ENCODE measurements at places on chromosomes 7 and 10.

- H3K36me3 ChIP-seq, result no peaks in the 10 kb centered on the region
- peak overlapping the region; percentile 46 for H3K27ac ChIP-seq
- no peak overlapping the region for H3K4me3 ChIP-seq
- DNase-seq, result no peak
Measured at GRCh38 chr7:92875173-92875572, 38.8 kb upstream of the CDK6 start.

DNA sequence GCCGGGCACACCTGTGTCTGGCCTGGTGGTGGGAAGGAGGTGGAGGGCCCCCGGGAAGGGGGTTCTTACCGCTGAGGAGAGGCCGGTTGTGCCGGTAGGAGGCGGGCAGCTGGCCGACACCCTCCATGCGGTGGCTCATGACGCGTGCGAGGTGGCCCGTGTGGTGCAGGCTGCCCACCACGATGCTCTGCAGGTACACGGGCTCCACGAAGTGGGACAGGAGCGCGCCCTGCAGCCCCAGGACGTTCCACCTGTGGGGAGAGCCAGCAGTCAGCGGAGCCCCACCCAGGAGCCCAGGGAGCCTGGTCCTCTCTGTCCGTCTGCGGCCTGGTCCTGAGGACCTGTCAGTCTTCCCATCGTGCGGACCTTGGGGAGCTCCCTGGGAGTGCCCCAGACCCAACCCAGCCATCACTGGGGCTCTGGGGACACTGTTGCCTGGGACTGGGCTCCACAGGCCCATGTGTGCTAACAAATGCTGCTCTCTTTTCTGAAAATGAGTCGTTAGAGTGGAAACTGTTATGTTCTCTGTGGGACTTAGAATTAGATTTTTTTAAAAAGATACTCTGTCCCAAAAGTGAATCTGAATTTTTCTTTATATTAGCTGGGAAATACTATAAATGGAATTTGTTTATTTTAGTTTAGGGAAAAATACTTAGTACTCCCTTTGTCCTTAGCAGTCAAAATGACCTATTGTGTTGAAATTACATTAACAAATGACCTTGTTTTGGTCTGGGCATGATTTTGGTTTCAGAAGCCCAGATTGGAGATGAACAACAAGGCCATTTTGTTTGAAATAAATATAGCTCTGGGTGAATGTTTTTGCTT lies 143.9 kb downstream of the WDR37 start:
- H3K4me3 ChIP-seq, result no peak overlapping the region
- DNase-seq, result no peak
- no peaks in the 10 kb centered on the region for H3K27me3 ChIP-seq
- no peaks in the 10 kb centered on the region for H3K36me3 ChIP-seq
- H3K4me1 ChIP-seq, result no peaks in the 10 kb centered on the region

GRCh38 chr10:110864662-110865140 lies 7.0 kb upstream of the PDCD4 start:
- no peak for DNase-seq
- H3K27ac ChIP-seq, result no peak overlapping the region
- H3K36me3 ChIP-seq, result no peaks in the 10 kb centered on the region

GRCh38 chr10:124217031-124217430 lies 123.6 kb upstream of the CHST15 start:
- no peaks in the 10 kb centered on the region for H3K36me3 ChIP-seq
- H3K4me1 ChIP-seq, result peaks cover 9% of the 10 kb centered on the region
- H3K27me3 ChIP-seq, result peaks cover 9% of the 10 kb centered on the region
- DNase-seq, result no peak
- H3K27ac ChIP-seq, result no peak overlapping the region

- peaks cover 2% of the 10 kb centered on the region for H3K27me3 ChIP-seq
- no peak for DNase-seq
- no peak overlapping the region for H3K27ac ChIP-seq
- H3K4me3 ChIP-seq, result no peak overlapping the region
Measured at GRCh38 chr7:43302773-43303460, 190.5 kb downstream of the HECW1 start.

GRCh38 chr10:61404751-61405150 lies 48.4 kb downstream of the TMEM26 start:
- H3K4me1 ChIP-seq, result peaks cover 9% of the 10 kb centered on the region
- peak; percentile 92 for DNase-seq
- no peak overlapping the region for H3K27ac ChIP-seq
- H3K36me3 ChIP-seq, result no peaks in the 10 kb centered on the region

DNA sequence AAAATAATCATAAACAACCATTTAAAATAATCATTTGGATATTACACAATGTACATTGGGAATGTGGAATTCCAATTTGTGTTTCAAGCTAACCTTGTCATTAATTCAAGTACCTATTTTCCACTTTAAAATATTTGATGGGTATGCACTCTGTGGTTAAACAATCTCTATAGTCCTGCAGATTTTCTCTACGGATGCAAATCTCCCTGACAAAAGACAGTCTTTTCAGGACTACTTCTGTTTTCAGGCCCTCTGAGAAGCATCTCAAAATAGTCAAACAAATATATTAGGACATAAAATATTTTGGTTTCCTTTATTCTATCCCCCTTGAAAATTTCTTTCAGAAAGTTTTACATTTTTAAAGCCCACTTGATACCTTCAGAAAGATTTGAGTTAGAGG lies 735.6 kb upstream of the MBL2 start:
- no peak overlapping the region for H3K4me3 ChIP-seq
- H3K36me3 ChIP-seq, result no peaks in the 10 kb centered on the region
- no peaks in the 10 kb centered on the region for H3K4me1 ChIP-seq
- DNase-seq, result no peak
- H3K27me3 ChIP-seq, result no peaks in the 10 kb centered on the region
- H3K27ac ChIP-seq, result no peak overlapping the region

DNA sequence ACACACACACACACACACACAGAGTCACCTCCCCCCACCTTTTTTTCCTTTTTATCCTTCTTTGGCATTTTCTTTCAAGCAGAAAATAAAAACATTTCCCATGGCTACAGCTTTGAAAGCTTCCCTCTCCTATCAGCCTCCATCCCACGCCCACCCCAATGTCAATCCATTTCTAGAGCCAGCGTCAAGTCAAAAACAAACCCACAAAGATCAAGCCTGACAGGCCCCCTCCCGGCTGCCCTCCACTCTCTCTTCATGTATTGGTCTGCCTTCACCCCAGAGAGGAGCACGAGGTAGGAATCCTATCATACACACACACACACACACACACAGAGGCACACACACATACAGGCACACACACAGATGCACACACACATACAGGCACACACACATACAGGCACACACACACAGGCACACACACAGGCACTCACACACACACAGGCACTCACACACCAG lies 8.0 kb upstream of the TNRC18 start:
- H3K4me1 ChIP-seq, result peaks cover 31% of the 10 kb centered on the region
- H3K27me3 ChIP-seq, result no peaks in the 10 kb centered on the region
- H3K4me3 ChIP-seq, result no peak overlapping the region
- no peak overlapping the region for H3K27ac ChIP-seq
- DNase-seq, result no peak
- H3K36me3 ChIP-seq, result no peaks in the 10 kb centered on the region

DNA sequence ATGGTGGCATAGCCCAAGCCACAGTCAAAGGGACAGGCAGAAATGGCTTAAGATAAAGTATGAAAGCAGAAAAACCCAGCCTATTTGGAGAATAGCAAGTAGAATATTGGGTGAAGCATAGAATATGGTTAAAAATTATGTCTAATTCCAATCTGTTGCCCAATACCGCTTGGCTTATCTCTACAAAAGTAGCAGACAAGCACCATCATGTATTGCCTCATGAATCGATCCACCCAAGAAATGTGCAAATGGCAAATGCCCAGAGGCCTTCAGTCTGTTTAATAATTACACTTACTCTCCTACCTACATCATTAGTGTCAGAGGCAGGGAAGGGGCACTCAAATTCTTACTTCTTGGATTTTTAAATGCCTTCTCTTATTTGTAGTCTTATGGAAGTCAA lies 130.9 kb upstream of the ADAM12 start:
- H3K4me1 ChIP-seq, result peaks cover 7% of the 10 kb centered on the region
- DNase-seq, result no peak
- peaks cover 17% of the 10 kb centered on the region for H3K27me3 ChIP-seq

- H3K36me3 ChIP-seq, result no peaks in the 10 kb centered on the region
- no peak within 1 kb of the TSS for H3K4me3 ChIP-seq
- no peaks in the 10 kb centered on the region for H3K27me3 ChIP-seq
- DNase-seq, result no peak
Measured at GRCh38 chr7:76509931-76510877, at the start of gene UPK3B. Gene UPK3B (plus strand): TSS chr7:76510552. CDS start chr7:76510653, 101 bp downstream.

GRCh38 chr7:69182596-69183467 lies 415.4 kb upstream of the AUTS2 start:
- DNase-seq, result no peak
- no peaks in the 10 kb centered on the region for H3K4me1 ChIP-seq
- no peaks in the 10 kb centered on the region for H3K27me3 ChIP-seq
- no peaks in the 10 kb centered on the region for H3K36me3 ChIP-seq

DNA sequence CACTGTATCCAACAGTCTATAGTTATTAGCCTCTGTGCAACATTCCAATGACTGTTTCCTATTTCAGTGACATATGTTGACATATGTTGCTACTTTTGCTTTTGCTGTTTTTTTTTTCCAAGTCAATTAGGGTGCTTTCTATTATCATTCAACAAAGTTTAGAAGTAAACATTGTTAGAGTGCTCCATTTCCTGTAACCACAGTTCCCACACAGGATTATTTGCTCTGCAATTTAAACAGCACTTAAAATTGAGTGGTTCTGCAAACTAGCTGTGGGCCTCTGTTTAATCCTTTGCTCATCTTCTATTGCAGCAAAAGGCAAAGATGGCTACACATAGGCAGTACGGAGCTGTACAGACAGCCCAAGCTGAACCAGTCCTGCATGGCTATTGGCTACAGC lies 46.5 kb upstream of the PTN start:
- no peaks in the 10 kb centered on the region for H3K27me3 ChIP-seq
- no peak for DNase-seq
- H3K36me3 ChIP-seq, result no peaks in the 10 kb centered on the region
- H3K27ac ChIP-seq, result no peak overlapping the region
- H3K4me1 ChIP-seq, result no peaks in the 10 kb centered on the region

- no peak for DNase-seq
- H3K27ac ChIP-seq, result no peak overlapping the region
- H3K36me3 ChIP-seq, result no peaks in the 10 kb centered on the region
- no peaks in the 10 kb centered on the region for H3K4me1 ChIP-seq
- H3K27me3 ChIP-seq, result no peaks in the 10 kb centered on the region
Measured at GRCh38 chr7:68063171-68063570, 1066.5 kb downstream of the TYW1 start.

- H3K27ac ChIP-seq, result no peak overlapping the region
- no peak overlapping the region for H3K4me3 ChIP-seq
- H3K36me3 ChIP-seq, result no peaks in the 10 kb centered on the region
Measured at GRCh38 chr10:17128261-17128660, 1.4 kb downstream of the CUBN start.

GRCh38 chr10:102198027-102198426 lies 28.1 kb upstream of the ELOVL3 start:
- no peak for DNase-seq
- H3K36me3 ChIP-seq, result no peaks in the 10 kb centered on the region
- H3K27ac ChIP-seq, result no peak overlapping the region
- H3K4me3 ChIP-seq, result no peak overlapping the region
- no peaks in the 10 kb centered on the region for H3K4me1 ChIP-seq

GRCh38 chr7:85392326-85392725 lies 205.5 kb upstream of the SEMA3D start:
- H3K36me3 ChIP-seq, result no peaks in the 10 kb centered on the region
- no peaks in the 10 kb centered on the region for H3K4me1 ChIP-seq
- H3K27me3 ChIP-seq, result no peaks in the 10 kb centered on the region
- H3K4me3 ChIP-seq, result no peak overlapping the region

DNA sequence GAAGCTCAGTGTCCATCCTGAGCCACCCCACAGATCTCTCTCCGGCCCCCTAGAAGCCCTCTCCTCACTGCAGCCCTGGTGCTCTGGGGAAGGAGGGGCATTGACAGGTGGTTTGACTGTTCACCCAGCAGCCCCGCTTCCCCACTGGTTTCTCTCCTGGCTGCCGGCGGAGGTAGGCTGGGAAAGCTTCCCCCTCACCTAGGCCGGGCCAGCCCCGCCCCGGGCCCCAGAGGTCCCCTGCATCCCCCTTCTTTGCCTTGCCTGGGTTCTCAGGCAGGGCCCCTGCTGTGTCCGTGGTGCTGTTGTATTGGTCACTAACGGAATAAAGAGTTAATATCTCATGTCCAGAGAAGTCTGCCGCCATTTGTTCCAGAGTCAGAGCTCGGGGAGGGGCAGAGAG lies 21.2 kb downstream of the CLEC2L start:
- H3K36me3 ChIP-seq, result no peaks in the 10 kb centered on the region
- no peak overlapping the region for H3K27ac ChIP-seq
- no peak overlapping the region for H3K4me3 ChIP-seq

GRCh38 chr7:99788554-99788953 lies 4.6 kb upstream of the CYP3A4 start:
- H3K4me3 ChIP-seq, result no peak overlapping the region
- peaks cover 6% of the 10 kb centered on the region for H3K4me1 ChIP-seq
- H3K27ac ChIP-seq, result no peak overlapping the region
- H3K27me3 ChIP-seq, result no peaks in the 10 kb centered on the region
- DNase-seq, result no peak

DNA sequence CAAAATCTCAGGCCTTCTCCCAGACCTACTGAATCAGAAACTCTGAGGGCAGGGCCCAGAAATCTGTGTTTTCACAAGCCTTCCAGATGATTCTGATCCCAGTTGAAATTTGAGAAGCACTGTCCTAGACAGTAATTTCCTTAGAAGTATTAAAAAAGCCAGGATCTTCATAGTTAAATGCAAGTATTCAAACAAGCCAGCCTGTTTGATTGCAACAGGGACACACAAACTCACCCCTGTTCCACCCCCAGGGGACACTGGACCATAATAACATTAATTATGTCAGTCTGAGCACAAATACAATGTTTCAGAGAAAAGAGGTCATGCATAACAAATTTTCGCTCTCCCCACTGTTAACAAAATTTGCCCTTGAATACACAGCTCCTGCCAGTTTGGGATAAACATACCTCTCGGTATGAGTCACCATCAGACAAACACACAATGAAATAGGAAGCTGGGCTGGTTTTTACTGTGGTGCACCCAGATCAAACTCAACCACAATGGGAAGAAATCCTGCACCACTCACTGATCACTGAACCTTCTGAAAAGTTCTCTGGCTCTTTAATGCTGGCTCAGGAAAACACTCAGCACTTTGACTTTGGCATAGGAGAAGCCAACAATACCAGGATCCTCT lies 34.3 kb downstream of the ABLIM1 start:
- no peaks in the 10 kb centered on the region for H3K27me3 ChIP-seq
- peak overlapping the region; percentile 14 for H3K27ac ChIP-seq
- peaks cover 33% of the 10 kb centered on the region for H3K4me1 ChIP-seq
- H3K36me3 ChIP-seq, result no peaks in the 10 kb centered on the region
- H3K4me3 ChIP-seq, result no peak overlapping the region
- peak; percentile 94 for DNase-seq

DNA sequence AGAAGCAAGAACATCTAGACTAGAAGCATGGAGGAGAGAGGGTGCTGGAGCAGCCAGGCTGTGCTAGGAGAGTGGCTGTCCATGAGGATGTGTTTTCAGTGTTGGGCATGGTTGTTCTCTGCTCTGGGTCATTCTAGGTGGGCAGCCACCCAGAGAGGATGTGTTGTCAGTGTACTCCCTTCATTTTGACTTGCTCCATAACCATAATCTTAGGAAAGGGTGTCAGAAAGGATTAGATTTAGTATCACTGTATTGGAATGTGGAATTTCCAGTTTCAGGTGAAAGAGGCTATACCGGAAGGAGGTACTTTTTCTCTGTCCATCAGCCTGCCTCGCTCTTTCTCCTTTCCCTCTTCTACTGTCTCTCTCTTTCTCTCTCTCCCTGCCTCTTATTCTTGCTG lies 474.5 kb upstream of the PODXL start:
- no peaks in the 10 kb centered on the region for H3K27me3 ChIP-seq
- H3K4me3 ChIP-seq, result no peak overlapping the region
- peaks cover 3% of the 10 kb centered on the region for H3K4me1 ChIP-seq
- H3K27ac ChIP-seq, result no peak overlapping the region
- no peaks in the 10 kb centered on the region for H3K36me3 ChIP-seq
- no peak for DNase-seq

Measured in astrocyte (in vitro differentiated cells and primary cell).